Body of pancreas (tissue), 4 donors: ENCODE measurements at places on chromosomes 16 and 17. TPM values are rescaled to one million over a fixed set of nuclear protein-coding genes. Genes with fewer than 3 reads are reported as not detected.

DNA sequence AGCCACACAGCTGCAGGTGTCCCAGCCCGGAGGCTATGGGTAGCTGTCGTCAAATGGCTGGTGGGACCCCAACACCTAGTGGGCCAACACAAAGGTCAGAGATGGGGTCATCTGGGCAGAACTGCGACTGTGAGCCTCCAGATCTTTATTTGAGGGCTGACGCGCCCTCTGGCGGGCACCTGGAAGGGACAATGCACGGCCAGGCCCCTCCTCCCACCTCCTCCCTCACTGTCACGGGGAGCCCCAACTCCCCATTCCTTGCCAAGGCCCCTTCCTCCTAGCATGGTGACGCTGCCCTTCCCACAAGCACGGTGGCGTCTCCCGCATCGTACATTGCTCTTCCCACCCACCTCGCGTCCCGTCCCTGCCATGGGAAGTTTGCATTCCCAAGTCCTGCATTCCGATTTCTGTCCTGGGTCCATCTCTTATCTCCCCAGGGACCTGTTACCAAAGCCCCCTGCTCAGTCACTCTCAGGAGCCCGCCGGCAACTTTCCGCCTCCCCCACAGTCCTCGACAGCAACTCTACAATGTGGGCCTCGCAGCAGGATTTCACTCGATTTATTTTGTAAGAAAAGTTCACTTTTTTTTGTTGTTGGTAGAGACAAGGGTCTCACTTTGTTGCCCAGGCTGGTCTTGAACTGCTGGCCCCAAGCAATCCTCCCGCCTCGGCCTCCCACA, 1.0 kb downstream of the TLE7 start:
- no peak for DNase-seq

DNA sequence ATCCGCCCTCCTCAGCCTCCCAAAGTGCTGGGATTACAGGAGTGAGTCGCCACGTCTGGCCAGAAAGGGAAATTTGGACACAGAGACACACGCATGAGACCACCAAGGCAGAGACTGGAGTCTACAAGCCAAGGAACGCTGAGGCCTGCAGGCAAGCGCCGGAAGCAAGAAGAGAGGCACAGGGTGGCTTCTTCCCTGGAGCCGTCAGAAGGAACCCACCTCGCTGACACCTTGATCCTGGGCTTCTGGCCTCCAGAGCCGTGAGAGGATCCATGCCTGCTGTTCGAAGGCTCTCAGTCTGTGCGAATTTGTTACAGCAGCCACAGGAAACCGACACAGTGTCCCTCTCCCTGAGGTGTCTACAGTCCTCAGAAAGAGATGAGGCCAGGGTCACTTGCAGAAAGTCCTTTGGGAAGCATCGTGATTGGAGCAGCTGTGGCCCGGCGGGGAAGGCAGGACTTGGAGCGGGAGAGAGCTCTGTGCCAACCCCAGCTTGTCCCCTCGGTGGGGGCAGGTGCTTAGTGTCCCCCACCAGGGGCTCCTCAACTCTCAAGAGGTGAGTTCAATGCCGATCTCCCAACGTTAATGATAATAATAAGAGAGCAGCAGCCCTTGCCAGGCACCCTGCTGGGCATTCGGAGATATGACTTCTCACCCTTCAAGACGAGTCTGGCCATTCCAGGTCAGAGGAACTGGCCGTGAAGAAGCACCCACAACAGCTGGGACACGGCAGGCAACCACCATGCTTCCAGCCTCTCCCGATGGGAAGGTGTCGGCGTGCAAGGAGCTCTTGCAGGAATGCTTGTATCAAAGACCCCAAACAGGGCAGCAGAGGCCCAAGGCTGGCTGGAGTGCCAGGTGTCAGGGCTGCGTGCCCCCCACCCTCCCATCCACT, 68.4 kb upstream of the TNRC6C start:
- DNase-seq: no peak

- DNase-seq: peak; percentile 1
Measured at GRCh38 chr17:82938486-82938872, 98.7 kb upstream of the ZNF750 start.

- no peak for DNase-seq
Measured at GRCh38 chr16:29925105-29925756, 795 bp downstream of the KCTD13 start.

DNA sequence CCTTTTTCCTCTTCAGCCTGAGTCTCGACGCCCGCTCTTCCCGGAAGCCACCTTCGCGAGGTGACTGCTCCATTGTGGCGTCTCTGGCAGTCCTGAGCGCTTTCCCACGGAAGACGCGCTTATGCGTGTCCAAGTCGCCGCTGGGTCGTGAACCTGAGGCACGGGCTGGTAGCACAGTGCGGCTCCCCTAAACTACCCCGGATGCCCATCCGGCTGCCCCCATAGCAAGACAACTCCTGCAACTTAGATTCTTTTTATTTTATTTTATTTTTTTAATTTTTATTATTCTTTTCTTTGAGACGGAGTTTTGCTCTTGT, 2.1 kb upstream of the ESRP2 start:
- DNase-seq: no peak

GRCh38 chr17:65954148-65954449, 237.8 kb downstream of the CEP112 start:
- no peak for DNase-seq

HOXB2 gene
- 32.3 TPM for total RNA-seq

TPSG1 gene
- not detected for total RNA-seq

DNA sequence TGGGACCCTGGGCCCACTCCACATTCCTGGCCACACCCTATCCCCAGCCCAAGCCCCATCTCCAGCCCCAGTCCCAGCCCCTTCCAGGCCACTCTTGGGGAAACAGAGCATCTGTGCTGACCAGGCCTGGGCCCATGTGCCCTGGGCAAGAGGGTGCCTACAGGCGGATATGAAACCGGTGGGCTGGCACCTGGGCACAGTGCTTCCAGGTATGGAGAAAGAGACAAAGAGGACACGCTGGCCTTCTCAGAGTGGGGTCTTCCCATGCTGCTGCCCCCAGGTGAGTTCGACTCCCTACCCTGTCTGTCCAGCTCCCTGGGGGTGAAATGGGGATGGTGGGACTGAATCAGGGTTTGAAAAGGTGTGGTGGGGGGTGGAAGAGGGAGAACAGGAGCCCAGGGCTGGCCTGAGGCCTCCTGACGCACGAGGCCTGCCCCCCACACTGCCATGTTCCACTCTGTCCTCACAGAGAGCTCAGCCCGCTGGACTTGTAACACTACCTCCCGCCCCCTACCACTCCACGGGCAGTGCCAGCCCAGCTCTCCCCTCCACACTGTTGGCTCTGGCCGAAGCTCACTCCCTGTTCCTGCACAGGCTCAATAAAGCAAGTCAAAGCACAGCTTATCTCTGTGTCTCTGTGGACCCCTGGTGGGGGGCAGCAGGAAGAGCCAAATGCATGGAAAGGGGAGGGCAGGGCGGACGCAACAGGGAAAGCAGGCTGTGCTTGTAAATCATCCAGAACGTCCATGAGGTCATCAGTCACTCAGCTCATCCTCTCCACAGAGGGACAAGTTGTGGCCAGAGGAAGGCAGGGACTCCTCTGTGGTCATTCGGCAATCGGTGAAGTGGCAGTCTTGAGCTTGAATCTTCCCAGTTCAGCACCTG, 71.1 kb upstream of the TMEM97 start:
- DNase-seq: no peak

OGFOD1 gene
- total RNA-seq: 15.6 TPM

DNA sequence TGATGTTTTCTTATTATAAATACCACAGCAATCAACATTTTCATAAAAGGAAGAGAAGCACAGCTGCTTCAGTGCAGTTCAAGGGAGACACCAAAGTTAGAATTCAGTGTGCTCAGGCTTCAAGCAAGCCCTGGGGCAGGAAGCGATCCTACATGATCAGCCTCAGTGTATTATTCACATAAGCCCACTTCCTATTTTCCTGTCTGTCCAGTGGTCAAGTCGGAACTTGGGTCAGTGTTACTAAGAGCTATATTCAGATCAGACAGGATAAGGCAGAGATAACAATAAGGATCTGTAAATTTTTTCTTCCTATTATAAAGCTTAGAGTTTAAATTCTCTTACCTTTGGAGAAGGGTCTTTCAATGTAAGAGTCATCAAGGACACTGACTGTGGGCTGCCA, 12.9 kb downstream of the HEATR6 start:
- DNase-seq: no peak

CTRB1 gene
- total RNA-seq: 20,352 TPM
